ENCODE measurements at places on chromosomes 3 and 15. TPM values are rescaled to one million over a fixed set of nuclear protein-coding genes. Genes with fewer than 3 reads are reported as not detected.

CXCR6 gene
- total RNA-seq, result not detected

ADCY5 gene
- under 0.01 TPM for total RNA-seq

SLC35G2 gene
- 11.3 TPM for total RNA-seq

DNASE1L3 gene
- total RNA-seq, result 0.56 TPM

PRR20G gene
- total RNA-seq, result not detected

CHRFAM7A gene
- total RNA-seq, result 0.19 TPM

SENP8 gene
- total RNA-seq, result 2.0 TPM

IL5RA gene
- total RNA-seq, result not detected

CCDC39 gene
- total RNA-seq, result not detected

KBTBD13 gene
- total RNA-seq, result not detected

All from regular cardiac myocyte (primary cell).